ENCODE measurements at places on chromosomes 12 and 14.

DNA sequence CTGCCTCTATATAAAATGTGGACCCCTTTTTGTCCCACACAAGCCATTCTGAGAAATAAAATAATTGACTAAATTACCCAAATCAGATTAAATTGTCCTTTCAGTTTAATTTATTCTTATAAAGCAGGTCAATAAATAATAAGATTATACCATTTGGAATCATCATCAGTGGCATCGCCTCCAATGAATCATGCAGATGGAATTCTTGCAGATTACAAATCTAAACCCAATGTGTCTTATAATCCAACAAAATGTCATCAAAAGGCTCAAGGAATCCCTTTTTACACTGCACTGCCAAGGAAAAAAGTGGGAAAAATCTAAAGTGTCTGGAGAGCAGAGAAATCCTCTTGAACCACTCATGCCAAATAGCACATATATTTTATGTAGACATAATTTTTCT, 138.2 kb upstream of the TSPAN8 start:
- no peaks in the 10 kb centered on the region for H3K4me1 ChIP-seq
- no peak overlapping the region for H3K27ac ChIP-seq
- no peak overlapping the region for H3K4me3 ChIP-seq
- H3K27me3 ChIP-seq: no peaks in the 10 kb centered on the region

- no peaks in the 10 kb centered on the region for H3K27me3 ChIP-seq
- no peaks in the 10 kb centered on the region for H3K36me3 ChIP-seq
- peak overlapping the region; percentile 90 for H3K4me3 ChIP-seq
- DNase-seq: no peak
- no peaks in the 10 kb centered on the region for H3K4me1 ChIP-seq
These were observed 618 bp upstream of the PGAM5 start for GRCh38 chr12:132710043-132710404.

GRCh38 chr12:26360062-26360461, 164.7 kb downstream of the SSPN start:
- H3K27ac ChIP-seq: no peak overlapping the region
- H3K4me3 ChIP-seq: no peak overlapping the region
- H3K27me3 ChIP-seq: no peaks in the 10 kb centered on the region
- no peak for DNase-seq
- H3K4me1 ChIP-seq: no peaks in the 10 kb centered on the region

GRCh38 chr12:51906430-51907082, 748 bp upstream of the ACVRL1 start:
- H3K4me3 ChIP-seq: peak overlapping the region; percentile 65
- no peak for DNase-seq
- H3K4me1 ChIP-seq: no peaks in the 10 kb centered on the region
- H3K27me3 ChIP-seq: no peaks in the 10 kb centered on the region

DNA sequence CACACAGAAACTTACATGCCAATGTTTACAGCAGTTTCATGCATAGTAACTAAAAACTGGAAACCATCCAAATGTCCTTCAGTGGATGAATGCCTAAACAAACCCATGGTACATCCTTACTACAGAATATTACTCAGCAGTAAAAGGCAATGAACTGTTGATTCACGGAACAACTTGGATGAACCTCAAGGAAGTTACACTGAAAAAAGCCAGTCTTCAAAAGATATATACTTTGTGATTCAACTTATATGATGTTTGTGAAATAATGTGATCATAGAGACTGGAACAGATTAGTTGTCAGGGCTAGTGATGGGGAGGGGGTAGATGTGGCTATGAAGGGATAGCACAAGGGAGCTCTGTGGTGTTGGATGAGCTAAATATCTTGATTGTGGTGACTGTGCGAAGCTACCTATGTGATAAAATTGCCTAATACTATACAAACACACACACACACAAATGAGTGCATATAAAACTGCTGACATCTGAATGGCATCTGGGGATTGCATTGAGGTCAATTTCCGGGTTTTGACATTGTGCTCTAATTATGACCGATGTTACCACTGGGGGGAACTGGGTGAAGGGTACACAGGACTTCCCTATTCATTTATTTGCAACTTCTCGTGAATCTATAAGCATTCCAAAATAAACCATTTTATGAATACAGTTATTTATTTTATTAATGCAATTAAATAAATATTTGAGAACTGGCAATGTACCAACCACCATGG, 94.3 kb downstream of the RIN3 start:
- H3K4me3 ChIP-seq: no peak overlapping the region
- H3K36me3 ChIP-seq: no peaks in the 10 kb centered on the region
- no peak for DNase-seq
- H3K4me1 ChIP-seq: peaks cover 11% of the 10 kb centered on the region
- H3K27ac ChIP-seq: no peak overlapping the region

DNA sequence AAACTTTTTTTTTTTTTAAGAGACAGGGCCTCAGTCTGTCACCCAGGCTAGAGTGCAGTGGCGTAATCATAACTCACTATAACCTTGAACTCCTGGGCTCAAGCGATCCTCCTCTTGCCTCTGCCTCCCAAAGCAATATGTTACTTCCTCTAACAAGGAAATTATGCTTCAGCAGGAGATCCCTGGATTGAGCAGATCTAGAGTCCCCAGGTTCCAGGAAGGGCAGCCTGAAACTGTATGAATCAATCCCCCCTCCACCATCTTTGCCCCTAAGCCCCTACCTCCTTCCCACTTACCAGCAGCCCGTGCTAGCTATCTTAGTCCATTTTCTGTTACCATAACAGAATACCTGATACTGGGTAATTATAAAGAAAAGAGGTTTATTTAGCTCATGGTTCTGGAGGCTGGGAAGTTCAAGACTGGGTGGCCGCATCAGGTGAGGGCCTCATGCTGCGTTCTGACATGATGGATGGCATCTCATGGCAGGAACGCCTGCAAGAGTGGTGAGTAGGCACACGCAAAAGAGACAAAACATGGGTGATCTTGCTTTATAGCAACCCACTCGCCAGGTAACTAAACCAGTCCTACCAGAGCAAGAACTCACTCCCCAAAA, 5.0 kb downstream of the TAMALIN start:
- no peak for DNase-seq
- H3K4me1 ChIP-seq: no peaks in the 10 kb centered on the region
- no peak overlapping the region for H3K4me3 ChIP-seq
- no peak overlapping the region for H3K27ac ChIP-seq
- H3K27me3 ChIP-seq: no peaks in the 10 kb centered on the region

DNA sequence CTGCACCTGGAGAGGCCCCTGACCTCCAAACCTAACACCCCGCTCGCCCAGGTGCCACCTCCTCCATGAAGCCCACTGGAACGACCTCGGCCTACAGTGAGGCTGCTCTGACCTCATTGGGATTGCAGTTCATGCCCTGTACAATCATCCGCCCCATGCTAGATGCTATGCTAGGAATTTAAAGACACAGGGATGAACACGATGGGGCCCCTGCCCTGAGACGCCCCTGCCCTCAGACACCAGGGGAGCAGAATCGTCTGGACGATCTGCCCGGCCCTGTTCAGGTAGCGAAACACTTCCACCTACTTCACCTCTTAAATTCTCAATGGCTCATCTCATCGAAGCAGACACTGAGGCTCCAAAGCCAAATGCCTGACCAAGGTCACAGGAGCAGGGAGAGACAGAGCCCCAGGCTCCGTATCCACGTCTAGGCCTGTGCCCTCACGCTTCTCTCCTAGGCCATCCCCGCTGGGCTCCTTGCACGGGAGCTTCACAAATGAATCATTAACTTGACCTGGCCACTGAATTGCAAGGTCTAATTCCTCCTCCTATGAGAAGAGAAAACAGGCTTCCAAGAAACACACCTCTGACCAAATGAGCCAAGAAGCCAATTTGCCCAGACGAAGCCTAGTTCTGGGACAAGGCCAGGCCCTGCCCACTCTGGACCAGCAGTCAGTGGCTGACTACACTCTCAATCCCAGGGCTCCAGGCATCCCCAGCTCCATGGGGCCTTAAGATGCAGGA, 35.2 kb downstream of the SCARB1 start:
- H3K27ac ChIP-seq: no peak overlapping the region
- H3K4me3 ChIP-seq: no peak overlapping the region
- H3K4me1 ChIP-seq: no peaks in the 10 kb centered on the region
- H3K36me3 ChIP-seq: no peaks in the 10 kb centered on the region

DNA sequence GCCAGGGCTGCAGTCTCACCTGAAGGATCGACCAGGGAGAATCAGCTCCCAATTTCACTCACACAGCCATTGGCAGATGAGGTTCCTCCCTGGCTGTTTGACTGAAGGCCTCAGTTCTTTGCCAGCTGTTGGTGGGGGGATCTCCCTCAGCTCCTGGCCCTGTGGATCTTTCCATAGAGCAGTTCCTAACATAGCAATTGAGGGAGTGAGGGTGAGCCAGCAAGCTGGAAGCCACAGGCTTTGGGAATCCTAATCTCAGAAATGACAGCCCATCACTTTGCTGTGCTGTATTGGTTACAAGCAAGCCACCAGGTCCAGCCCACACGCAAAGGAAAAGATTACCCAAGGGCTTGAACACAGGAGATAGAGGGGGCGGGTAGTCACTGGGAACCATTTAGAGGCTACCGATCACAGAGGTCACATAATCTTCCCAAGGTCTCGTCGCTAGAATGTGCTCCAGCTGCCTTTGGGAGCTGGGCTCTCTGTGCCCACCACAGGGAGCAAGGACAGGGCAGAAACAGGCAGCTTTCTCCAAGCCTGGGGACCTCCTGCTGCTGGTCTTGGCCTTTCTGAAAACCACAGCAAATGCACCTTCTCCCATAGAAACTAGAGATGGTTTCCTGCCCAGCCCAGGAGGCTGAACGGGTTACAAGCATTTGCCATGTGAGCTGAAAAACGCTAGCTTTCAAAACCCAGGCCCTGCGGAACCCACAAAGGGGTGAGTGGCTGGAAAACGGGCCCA, 4.6 kb upstream of the OTUB2 start:
- no peaks in the 10 kb centered on the region for H3K36me3 ChIP-seq
- no peak for DNase-seq
- no peak overlapping the region for H3K4me3 ChIP-seq
- peaks cover under 1% of the 10 kb centered on the region for H3K4me1 ChIP-seq
- H3K27ac ChIP-seq: no peak overlapping the region

- H3K27me3 ChIP-seq: no peaks in the 10 kb centered on the region
- no peak for DNase-seq
- no peaks in the 10 kb centered on the region for H3K4me1 ChIP-seq
- no peaks in the 10 kb centered on the region for H3K36me3 ChIP-seq
These were observed 1.0 kb downstream of the CMTM5 start for GRCh38 chr14:23377573-23378563.

DNA sequence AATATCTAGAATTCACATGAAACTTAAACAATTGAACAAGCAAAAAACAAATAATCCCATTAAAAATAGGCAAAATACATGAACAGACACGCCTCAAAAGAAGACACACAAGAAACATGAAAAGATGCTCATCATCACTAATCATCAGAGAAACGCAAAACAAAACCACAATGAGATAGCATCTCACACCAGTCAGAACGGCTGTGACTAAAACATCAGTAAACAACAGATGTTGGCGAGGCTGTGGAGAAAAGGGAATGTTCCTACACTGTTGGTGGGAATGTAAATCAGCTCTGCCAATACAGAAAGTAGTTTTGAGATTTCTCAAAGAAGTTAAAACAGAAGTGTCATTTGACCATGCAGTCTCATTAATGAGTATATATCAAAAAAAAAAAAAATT, 121.3 kb downstream of the PTPRO start:
- no peak for DNase-seq
- H3K4me1 ChIP-seq: no peaks in the 10 kb centered on the region
- no peaks in the 10 kb centered on the region for H3K36me3 ChIP-seq
- H3K4me3 ChIP-seq: no peak overlapping the region
- H3K27me3 ChIP-seq: no peaks in the 10 kb centered on the region

DNA sequence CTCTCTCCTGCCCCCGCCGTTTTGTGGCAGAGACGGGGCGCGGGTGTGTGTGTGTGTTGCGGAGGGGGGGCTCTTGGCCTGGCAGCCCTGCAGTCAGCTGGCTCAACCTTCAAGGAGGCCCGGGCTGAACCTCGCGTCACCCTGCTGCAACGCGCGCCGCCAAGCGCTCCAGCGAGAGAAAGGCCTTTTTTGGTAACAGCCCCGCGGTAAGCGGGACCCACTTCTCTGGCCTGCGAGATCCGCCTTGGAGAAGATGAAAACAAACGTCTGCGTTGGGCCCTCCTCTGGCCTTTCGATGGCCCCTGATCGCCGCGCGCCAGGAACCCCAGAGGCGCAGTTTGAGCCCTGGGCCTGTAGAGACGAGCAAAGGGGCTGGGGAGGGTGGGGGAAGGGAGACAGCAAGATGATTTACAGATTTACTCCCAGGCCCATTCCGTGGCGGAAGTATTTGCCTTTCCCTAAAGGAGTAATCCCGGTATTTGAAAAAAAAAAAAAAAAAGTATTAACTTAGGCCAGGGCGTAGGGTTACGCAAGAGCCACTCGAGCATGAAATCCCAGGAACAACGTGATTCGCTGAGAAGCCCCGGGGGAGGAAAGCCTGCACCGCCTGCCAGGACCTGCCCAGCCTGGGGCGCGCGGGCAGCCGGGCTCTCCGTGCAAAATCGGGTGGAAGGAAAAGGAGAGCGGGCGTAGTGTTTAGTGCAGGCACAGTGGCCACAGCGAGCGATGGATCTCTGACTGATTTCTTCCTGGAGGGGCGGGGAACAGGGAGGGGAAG, 4.5 kb upstream of the IRF2BPL start:
- no peaks in the 10 kb centered on the region for H3K27me3 ChIP-seq
- peak; percentile 98 for DNase-seq
- H3K27ac ChIP-seq: peak overlapping the region; percentile 99
- peak overlapping the region; percentile 72 for H3K4me3 ChIP-seq
- H3K36me3 ChIP-seq: no peaks in the 10 kb centered on the region
- peaks cover 62% of the 10 kb centered on the region for H3K4me1 ChIP-seq

- no peak overlapping the region for H3K4me3 ChIP-seq
- no peak overlapping the region for H3K27ac ChIP-seq
- H3K4me1 ChIP-seq: peaks cover 12% of the 10 kb centered on the region
- H3K27me3 ChIP-seq: no peaks in the 10 kb centered on the region
- peaks cover 29% of the 10 kb centered on the region for H3K36me3 ChIP-seq
These were observed 7.0 kb downstream of the DAZAP2 start for GRCh38 chr12:51245476-51246253.

GRCh38 chr14:97546491-97547230, 749.5 kb downstream of the VRK1 start:
- H3K27ac ChIP-seq: no peak overlapping the region
- no peaks in the 10 kb centered on the region for H3K27me3 ChIP-seq
- no peak for DNase-seq
- no peak overlapping the region for H3K4me3 ChIP-seq
- H3K4me1 ChIP-seq: no peaks in the 10 kb centered on the region
- no peaks in the 10 kb centered on the region for H3K36me3 ChIP-seq

- no peak overlapping the region for H3K4me3 ChIP-seq
- no peaks in the 10 kb centered on the region for H3K4me1 ChIP-seq
- no peak overlapping the region for H3K27ac ChIP-seq
- DNase-seq: no peak
- H3K27me3 ChIP-seq: no peaks in the 10 kb centered on the region
- H3K36me3 ChIP-seq: no peaks in the 10 kb centered on the region
These were observed 102.0 kb downstream of the SLC6A15 start for GRCh38 chr12:84810611-84811010.

- no peak for DNase-seq
- H3K27me3 ChIP-seq: no peaks in the 10 kb centered on the region
- peak overlapping the region; percentile 81 for H3K4me3 ChIP-seq
- no peak overlapping the region for H3K27ac ChIP-seq
- peaks cover 27% of the 10 kb centered on the region for H3K36me3 ChIP-seq
These were observed 1.4 kb downstream of the SNRPF start for GRCh38 chr12:95859947-95860850.

- no peak overlapping the region for H3K27ac ChIP-seq
- DNase-seq: no peak
- H3K4me1 ChIP-seq: no peaks in the 10 kb centered on the region
- peaks cover 54% of the 10 kb centered on the region for H3K36me3 ChIP-seq
- no peaks in the 10 kb centered on the region for H3K27me3 ChIP-seq
These were observed 26.1 kb upstream of the STAC3 start for GRCh38 chr12:57276935-57277563.
